ENCODE measurements at places on chromosomes 3 and 15.

DNA sequence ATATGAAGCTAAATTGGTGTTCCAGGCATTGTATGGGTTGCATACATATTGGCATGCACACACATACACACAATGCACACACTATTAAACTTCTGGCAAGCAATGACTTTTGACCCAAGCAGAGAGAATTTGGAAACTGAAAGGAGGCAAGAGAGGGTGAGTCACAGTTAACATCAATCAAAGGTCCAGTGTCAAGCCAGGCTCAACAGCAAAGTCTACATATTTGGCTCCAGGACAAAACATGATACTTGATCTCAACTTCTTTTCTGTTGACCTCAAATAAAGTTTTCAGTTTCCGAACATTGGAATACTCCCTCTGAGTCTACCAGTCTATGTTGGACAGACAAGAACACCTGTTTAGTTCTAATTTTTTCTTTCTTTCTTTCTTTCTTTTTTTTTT is 28.3 kb downstream of the IL12A start:
- no peak for DNase-seq

GRCh38 chr3:151327571-151328198 is 1.7 kb downstream of the P2RY13 start:
- DNase-seq, result no peak

DNA sequence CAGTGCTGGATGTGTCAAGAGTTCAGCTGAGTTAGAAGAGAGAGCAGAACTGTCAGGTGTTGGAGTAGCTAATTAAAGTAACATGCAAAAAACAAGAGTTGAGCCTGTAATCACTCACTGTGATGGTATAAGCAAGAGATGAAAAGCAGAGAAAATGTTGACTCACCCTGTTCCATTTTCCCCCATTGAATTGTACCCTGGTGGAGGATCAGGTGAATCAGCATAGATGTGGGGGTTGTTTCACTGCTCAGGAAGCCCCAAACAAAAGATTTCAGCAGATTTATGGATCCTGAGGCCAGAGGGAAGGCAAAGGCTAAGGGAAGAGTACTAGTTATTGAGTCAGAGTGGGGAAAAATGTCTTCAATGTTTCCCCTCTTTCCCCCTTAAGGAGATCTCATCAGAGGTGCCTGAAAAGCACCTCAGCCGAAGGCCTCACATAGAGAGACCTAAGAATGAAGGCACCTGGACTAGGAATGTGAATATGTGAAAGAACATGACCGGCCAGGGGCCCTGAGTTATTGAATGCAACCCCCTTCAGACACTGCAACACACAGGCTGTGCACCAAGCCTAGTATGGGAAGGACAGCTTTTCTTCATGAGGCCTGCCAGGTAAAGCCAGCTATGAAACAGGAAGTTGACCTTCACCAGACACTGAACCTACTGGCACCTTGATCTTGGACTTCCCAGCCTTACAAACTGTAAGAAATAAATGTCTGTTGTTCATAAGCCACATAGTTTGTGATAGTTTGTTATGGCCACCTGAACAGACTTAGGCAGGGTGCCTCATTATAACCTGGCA is 90.1 kb downstream of the TMCO5A start:
- no peak for DNase-seq

DNA sequence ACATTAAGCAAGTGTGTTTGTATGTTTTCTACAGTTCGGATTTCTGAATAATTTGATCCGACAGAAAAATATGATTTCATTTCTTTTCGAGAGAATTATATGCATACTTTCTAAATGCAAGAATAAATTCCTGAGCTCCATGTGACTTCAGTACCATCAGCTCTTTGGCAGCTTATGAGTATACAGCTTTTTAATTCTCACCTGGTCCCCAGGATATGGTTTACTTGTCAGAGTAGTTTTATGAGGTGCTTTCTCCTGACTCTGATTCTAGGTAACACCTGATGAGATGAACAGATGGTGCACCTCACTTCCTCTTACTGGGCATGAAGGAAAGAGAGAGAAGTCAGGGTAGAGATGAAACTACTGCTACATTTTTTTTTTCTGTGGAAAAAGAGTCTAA is 3.1 kb downstream of the HGD start:
- no peak for DNase-seq

GRCh38 chr3:99713440-99713839 is 75.0 kb downstream of the COL8A1 start:
- no peak for DNase-seq

- no peak for DNase-seq
Measured at GRCh38 chr15:45414215-45414885, 36.0 kb upstream of the GATM start.

- DNase-seq, result no peak
Measured at GRCh38 chr3:111906656-111907055, 47.6 kb downstream of the PHLDB2 start.

DNA sequence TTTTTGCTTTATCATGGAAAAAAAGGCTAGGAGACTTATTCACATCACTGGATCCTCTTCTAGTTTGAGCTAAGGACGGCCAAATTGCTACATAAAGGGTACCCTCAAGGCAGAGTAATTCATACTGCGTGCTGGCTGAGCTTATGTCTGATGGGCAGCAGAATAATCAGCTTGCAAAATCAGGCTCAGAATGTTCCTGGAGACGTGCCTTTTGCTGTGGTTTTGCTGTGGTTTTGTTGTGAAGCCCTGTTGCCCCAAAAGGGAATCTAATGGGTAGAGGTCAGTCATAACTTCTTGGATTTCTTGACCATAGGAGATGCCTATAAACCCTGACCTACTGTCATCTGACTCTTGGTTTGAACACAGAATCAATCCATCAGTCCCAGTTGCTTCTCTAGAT is 189.9 kb downstream of the SOX2 start:
- DNase-seq, result no peak

DNA sequence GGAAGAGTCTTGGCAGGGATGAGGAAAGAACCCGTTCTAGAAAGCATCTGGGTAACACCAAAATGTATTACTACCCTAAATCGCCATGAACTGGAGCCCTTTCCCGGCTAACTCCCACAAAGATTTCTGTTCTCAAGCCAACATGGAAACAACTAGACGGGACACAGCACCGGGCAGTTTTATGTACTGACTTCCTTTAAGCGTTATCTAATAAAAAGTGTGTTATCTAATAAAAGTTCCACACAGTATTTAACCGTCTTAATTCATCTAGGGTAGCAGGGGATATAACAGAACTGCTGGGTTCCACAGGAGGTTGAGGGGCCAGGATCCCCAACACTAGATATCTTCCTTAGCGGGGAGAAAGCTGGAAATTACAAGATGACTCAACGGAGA is 347 bp upstream of the C3orf62 start:
- no peak for DNase-seq

All from anterior cingulate cortex (tissue), 58 donors.